T-helper 1 cell (primary cell): ENCODE measurements at places on chromosomes 2 and 18.

GRCh38 chr2:127034883-127035611 is 71.9 kb downstream of the BIN1 start:
- no peak for DNase-seq

GRCh38 chr2:141611-142010 is 95.3 kb upstream of the FAM110C start:
- DNase-seq, result no peak

DNA sequence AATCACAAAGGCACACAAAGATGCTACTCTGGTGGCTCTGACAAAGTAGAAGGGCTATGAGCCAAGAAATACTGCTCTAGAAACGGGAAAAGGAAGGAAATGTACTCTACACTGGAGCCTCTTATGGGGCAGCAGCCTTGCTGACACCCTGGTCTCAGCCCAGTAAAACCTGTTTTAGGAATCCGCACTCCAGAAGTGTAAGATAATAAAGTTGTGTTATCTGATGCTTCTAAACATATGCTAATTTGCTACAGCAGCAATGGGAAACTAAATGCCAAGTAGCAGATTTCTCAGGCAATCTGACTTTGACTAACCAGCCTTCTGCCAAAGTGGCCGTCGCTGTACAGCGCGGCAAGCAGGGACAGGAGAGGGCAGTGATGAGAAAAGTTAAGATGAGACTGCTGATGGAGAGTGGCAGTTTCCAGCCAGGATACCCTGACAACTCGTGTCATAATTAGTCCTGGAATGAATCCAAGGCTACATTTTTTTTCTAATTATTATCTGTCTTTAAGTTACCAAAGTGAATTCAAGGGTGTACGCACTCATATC is 99.0 kb downstream of the NETO1 start:
- no peak for DNase-seq

- DNase-seq, result no peak
These were observed 251.6 kb downstream of the BCL2 start for GRCh38 chr18:63067939-63068338.

DNA sequence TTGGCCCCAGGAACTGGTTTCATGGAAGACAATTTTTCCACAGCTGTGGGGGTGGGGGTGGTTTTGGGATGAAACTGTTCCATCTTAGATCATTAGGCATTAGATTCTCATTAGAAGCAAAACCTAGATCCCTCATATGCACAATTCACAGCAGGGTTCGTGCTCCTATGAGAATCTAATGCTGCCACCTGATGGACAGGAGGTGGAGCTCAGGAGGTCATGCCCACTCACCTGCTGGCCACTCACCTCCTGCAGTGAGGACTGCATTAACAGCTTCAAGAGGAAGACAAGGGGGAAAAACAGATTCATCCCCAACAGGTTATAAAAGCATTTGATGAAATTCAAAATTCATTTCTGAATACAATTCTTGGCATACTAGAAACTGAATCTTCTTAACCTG is 38.5 kb downstream of the THAP4 start:
- DNase-seq, result no peak

- no peak for DNase-seq
These were observed 158.3 kb upstream of the WDSUB1 start for GRCh38 chr2:159444754-159445153.
